ENCODE measurements at places on chromosomes 6 and 20. TPM values are rescaled to one million over a fixed set of nuclear protein-coding genes. Genes with fewer than 3 reads are reported as not detected.

GRCh38 chr6:149112976-149113375 lies 204.5 kb upstream of the TAB2 start:
- no peak for DNase-seq

GRCh38 chr20:50369225-50370035 lies 140.8 kb upstream of the PTPN1 start:
- DNase-seq = no peak

- no peak for DNase-seq
These were observed 36.6 kb upstream of the HIVEP1 start for GRCh38 chr6:11975353-11975977.

GRCh38 chr6:29487660-29488059 lies at the start of gene MAS1L:
MAS1L (minus strand) TSS chr6:29487956; CDS start chr6:29487902, 54 bp downstream.
- DNase-seq = no peak

GRCh38 chr6:31737315-31737990 lies 1.1 kb upstream of the CLIC1 start:
- DNase-seq = no peak

DNA sequence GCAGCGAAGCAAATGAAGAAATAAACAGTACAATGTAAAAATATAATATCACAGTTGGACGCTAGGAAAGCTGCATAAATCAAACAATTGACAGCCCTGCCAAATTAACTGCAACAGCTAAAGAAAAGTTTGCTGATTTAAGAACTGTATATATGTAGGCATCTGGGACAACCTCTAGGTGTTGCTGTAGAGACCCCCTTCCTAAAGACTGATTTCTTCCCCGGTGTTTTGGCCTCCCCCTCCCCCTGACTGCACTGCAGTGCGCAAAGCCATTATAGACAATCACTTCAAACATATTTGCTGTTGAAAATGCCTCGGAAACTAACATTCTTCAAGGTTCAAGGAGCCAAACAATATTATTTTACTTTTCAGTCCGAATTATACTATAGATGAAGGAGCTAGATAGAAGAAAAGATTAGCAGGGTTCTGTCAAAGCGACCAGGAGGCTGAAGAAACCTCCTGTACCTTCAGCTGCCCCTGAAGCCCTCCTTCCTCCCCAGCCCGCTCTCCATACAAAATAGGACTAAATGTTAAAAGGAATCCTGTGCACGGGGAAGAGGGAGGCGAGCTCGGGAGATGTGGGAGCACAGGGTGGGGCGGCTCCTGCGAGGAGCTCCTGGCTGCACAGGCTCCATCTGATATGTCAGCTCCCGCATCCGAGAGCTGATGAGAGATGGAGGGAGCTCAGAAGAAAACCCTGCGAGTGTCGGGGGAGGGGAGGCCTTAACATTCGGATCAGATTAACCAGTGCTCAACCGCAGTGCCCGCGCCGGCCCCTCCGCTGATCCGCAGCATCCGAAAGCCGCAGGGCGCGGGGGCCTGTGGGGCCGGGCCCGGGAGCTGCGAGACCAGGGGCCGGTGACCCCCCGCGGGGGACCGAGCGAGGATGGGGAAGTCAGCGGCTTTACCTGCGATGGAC lies 822 bp downstream of the ELOVL4 start:
- no peak for DNase-seq

- no peak for DNase-seq
These were observed 150.1 kb upstream of the PDE7B start for GRCh38 chr6:135701426-135701825.

DNA sequence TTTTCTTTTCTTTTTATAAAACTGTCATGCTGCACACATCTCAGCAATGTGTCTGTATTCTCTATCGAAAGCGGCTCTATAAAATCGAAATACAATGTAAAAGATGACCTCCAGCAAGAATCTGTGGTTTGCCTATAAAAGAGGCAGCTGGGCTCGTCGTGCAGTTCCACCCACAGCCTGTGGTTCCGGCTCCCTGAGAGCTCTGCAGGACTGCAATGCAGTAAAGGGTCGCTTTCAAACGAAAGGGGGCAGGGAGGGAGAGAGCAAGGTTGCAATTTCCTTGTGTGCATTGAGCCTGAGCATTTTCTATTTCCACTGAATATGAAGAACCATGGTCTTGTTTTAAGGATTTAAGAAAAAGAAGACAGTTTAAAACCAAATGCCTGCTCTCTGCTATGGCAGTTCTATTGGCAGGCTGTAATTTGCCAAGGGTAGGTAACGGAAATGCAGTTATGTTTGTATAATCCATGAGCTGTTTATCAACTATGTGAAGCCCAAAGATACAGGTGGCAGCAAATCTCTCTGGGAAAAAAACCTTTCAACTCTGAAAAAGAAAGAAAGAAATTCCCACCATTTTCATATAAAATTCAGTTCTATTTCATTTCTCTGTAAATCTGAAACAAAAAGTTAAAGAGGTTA lies 236.5 kb downstream of the HACE1 start:
- no peak for DNase-seq

GRCh38 chr20:17687800-17688199 lies 5.8 kb upstream of the RRBP1 start:
- no peak for DNase-seq

GRCh38 chr6:167119670-167120582 lies 3.0 kb upstream of the CCR6 start:
- DNase-seq = no peak

DNA sequence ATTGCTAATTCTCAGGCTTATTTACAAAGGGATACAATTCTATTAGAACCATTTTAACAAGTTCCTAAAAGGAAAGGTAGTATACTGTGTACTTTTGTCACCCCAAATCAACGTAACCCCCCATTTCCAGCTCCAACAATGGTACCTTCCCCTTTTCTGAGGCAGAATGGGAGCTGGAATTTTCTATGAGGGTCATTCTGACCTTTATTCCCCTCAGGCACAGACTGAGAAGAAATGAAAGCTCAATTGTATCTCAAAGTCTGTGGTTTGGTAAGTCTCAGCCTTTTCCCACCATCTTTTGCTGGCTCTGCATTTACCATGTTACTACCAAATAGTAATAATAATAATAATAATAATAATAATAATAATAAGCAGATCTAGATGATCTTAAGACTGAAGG lies 571.0 kb downstream of the RNF144B start:
- DNase-seq = no peak

DNA sequence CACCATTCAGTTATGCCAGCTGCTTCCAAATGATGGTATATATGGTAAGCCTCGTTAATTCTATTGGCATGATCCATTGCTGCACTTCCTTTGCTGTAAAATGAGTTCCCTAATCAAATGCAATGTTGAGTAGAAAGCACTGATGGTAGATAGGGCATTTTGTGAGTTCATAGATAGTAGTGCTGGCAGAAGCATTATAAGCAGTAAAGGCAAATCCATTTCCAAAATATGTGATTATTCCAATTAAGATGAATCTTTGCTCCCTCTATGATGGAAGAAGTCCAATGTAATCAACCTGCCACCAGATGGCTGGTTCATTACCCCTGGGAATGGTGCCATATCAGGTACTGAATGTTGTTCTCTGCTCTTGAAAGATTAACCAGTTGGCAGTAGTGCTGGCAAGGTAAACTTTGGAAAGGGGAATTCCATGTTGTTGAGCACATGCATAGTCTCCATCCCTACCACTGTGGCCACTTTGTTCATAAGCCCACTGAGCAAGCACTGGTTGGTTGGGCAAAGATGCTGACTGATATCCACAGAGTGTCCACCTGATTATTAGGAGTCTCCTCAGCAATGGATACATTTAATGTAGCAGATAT lies 5.6 kb upstream of the TBPL1 start:
- DNase-seq = no peak

DNA sequence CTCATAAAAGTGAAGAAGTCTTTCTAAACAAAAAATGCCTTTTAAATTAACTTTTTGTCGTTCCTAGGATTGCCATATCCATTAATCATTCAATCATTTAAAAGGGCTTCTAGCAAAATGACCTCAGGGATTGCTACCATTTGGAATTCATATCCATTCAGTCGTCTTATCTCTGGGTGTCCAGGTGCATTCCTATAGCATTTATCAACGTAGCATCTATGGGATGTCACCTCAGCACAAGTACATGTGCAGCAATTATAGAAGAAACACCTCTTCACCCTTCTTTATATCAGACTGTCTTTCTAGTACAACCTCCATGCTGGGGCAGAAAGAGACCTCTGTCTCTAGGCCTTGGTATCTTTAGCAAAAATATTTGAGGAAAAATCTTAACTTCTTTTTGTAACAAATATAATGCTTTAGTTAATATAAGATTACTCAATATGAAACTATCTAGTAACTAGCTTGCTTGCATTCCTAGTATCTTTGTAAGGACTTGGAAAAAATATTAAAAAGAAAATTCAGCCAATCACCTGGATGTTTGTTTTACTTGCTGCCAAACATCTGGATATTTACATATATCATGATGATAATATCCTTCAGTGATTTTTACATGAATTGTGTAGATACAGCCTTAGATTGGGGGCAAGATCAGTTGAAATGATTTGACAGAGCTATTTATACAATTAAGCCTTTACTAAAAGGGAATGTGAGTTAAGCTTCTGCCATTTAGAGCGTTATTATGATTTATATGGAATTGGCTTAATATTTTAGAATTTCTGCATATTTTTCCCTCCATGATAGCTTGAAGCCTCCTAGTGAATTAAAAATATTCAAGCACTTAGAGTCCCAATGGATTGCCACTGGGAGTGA lies 356.8 kb downstream of the HDGFL1 start:
- no peak for DNase-seq

DNA sequence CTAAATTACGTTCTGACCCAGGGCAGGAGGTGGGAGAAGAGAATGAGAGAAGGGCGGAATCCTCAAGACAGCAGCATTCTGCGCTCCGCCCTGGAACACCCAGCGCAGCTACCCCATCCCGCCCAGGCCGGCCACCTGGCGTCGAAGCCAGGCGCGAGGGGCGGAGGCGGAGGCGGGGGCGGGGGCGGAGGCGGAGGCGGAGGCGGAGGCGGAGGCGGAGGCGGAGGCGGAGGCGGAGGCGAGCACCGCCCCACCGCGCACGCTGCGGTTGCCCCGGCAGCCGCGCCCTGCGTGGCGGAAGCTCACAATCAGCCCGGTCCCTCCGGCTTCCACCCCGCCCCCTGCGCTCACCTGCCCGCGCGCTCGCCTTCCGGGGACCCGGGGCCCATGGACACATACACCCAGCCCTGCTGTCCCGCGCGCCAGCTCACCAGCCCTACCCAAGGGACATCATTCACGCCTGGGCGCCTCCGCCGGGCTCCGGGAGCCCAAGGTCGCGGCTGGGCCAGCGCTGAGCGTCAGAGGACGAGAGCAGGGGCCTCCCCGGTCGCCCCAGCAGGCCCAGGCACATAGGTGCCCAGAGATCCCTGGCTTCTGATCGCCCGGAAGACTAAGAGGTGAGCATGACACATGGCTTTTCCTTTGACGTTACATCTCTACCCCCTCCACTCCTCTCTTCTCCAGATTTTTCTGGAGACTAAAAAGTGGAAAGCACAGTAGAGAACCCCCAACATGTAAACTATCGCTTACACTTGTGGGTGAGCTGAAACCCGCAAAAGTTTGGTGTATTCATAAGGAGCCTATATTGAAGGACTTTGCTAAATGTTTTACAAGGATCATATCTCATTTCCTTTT lies at the start of gene ANKEF1:
ANKEF1 (plus strand) TSS at position 271 of the 855 bp plus-strand sequence. CDS start 3,315 bp downstream, outside the sequence.
- peak; percentile 8 for DNase-seq

DNA sequence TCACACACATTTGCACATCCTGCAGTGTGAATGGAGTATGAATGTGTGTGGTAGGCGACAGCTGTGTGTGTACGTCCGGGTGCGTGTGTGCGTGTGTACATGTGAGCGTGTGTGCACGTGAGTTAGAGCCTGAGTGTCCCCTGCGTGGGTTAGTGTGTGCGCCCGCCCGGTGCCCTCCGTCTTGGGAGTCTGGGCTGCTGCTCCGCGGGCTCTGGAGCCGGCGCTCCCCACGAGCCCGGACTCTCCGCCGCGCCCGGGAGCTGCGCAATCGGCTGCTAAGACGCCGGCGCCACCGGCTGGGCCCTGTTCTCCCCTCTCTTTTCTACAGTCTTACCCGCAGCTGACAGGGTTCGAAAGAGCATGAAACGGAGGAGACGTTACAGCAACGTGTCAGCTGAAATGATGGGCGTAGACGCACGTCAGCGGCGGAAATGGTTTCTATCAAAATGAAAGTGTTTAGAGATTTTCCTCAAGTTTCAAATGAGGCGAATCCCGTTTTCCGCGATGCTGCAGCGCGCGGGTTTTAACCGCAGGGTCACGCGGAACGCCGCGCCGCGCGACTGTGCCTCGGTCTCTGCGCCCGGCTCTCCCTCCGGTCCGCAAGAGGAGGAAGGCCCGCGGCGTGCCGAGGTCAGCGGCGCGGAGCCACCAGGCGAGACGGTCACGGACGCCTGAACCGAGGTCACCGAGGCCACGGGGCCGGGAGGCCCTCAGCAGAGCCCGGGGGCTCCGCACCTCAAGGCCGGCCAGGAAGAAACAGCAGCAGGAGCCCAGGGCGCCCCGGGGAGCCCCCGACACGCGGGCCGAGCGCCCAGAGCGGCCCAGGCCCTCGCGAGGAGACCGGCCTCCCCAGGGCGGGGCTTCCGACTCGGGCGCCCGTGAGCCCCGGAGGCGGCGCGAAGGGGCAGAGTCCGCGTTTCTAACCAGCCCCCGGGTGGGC lies 95.3 kb upstream of the BHLHE23 start:
- no peak for DNase-seq

GRCh38 chr6:127522714-127523113 lies 3.6 kb upstream of the MTCL3 start:
- DNase-seq = no peak

- DNase-seq = no peak
These were observed 698.2 kb downstream of the DOK5 start for GRCh38 chr20:55173601-55174000.

DNA sequence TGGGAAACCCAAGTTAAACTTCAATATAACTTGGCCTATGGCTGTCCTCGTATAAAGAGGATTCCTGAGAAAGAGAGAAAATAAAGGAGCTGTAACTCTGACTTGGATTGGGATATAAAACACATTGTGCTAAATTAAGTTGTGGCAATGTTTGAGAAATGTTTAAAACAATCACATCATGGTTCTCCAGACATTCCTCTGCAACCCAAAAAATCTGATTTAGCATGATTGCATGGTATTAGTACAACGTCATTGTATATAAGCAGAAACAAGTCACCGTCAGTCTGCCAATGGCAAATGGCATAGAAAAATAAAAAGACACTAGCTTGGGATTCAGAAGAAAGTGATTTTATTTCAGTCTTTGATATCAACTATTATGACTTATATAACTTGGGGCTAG lies 140.2 kb upstream of the FAM83B start:
- DNase-seq = no peak

DNA sequence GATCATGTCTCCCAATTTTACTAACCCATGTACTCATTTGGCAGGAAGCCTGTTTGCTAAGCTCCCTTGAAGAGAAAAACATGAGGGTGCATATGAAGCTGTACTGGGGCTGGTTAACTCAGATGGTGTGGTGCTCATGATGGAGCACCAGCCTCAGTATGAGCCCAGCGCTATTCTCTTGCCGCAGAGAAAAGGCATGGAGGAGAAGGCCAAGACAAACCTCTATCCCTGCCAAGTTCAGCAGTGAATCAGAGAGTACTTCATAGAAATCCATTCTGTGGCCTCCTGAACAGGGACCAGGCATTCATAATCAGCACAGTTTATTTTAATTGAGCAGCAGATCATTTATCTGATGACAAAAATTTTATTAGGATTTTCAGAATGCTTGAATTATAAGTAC lies 398.1 kb downstream of the LMBRD1 start:
- DNase-seq = no peak

GRCh38 chr20:57140416-57140965 lies 126.0 kb downstream of the BMP7 start:
- DNase-seq = no peak

The TCP11 gene
- total RNA-seq = 0.18 TPM

The CST3 gene
- total RNA-seq = 132 TPM

The FBXO9 gene
- 17.7 TPM for total RNA-seq
